Vagina (tissue), 2 donors: ENCODE measurements at places on chromosomes 6 and 20. TPM values are rescaled to one million over a fixed set of nuclear protein-coding genes. Genes with fewer than 3 reads are reported as not detected.

DNA sequence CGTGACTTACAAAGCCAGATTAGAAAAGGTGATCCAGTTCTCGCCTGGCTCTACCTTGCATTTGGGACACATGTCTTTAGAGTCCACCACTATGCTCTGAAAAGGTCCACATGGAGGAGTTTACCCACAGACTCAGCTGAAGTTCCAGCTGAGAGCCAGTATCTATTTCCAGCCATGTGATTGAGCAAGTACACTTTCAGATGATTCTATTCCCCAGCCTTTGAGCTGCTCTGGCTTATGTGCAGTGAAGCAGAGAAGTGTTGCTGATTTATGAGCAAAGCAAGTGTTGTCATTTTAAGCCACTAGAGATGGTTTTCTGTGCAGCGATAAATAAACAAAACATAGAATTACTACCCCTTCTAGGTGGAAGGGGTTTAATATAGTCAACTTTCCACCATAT is 520.8 kb upstream of the RNF217 start:
- no peak for DNase-seq

- no peak for DNase-seq
Measured at GRCh38 chr20:62511300-62511914, 35.6 kb upstream of the GATA5 start.

DNA sequence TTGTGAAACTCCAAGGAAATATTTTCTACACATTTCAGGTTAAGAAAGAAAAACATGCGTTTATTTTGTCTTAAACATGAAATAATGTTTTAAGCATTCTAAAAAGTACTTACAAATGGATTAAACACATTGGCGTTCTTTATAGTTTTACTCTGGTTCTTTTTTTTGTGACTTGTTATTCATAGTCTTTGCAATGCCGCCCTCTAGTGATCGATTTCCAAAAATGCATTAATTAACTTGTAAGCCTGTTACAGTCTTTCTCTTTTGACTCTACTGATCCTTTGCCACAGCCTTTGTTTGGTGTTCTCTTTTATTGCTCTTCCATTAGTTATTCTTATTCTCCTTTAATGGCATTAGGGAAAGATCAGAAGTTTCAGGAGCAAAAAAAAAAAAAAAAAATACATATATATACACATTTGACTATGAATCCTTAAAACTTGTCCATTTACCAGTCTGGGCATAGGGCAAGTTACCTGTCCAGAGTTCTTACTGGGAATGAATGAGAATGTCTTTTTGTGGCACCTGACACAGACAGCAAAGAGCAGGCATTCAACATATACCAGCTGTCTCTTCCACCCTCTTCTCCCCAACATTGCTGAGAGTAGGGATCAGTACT is 59.9 kb downstream of the MACROD2 start:
- DNase-seq, result no peak

GRCh38 chr6:111743862-111744692 is 129.2 kb downstream of the FYN start:
- DNase-seq, result no peak

GRCh38 chr6:75246386-75246785 is 2.8 kb upstream of the COX7A2 start:
- DNase-seq, result no peak

- no peak for DNase-seq
Measured at GRCh38 chr20:5877128-5877527, 73.2 kb downstream of the TRMT6 start.

DNA sequence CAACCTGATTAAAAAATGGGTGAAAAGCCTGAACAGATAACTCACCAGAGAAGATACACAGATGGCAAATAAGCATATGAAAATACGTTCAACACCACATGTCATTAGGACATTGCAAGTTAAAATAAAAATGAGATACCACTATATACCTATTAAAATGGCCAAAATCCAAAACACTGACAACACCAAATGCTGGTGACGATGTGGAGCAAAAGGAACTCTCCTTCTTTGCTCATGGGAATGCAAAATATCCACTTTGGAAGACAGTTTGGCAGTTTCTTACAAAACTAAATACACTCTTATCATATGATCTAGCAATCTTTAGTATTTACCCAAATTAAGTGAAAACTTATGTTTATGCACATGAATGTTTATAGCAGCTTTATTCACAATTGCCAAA is 100.5 kb upstream of the ARID1B start:
- DNase-seq, result no peak

The TFEB gene
- 37.8 TPM for total RNA-seq

The MMP24 gene
- 0.98 TPM for total RNA-seq

The CCM2L gene
- 8.6 TPM for total RNA-seq

The SSTR4 gene
- total RNA-seq, result not detected
